ENCODE measurements at places on chromosomes 11 and 22.

GRCh38 chr11:121446752-121447156 is 5.4 kb upstream of the SORL1 start:
- peak; percentile 32 for DNase-seq

DNA sequence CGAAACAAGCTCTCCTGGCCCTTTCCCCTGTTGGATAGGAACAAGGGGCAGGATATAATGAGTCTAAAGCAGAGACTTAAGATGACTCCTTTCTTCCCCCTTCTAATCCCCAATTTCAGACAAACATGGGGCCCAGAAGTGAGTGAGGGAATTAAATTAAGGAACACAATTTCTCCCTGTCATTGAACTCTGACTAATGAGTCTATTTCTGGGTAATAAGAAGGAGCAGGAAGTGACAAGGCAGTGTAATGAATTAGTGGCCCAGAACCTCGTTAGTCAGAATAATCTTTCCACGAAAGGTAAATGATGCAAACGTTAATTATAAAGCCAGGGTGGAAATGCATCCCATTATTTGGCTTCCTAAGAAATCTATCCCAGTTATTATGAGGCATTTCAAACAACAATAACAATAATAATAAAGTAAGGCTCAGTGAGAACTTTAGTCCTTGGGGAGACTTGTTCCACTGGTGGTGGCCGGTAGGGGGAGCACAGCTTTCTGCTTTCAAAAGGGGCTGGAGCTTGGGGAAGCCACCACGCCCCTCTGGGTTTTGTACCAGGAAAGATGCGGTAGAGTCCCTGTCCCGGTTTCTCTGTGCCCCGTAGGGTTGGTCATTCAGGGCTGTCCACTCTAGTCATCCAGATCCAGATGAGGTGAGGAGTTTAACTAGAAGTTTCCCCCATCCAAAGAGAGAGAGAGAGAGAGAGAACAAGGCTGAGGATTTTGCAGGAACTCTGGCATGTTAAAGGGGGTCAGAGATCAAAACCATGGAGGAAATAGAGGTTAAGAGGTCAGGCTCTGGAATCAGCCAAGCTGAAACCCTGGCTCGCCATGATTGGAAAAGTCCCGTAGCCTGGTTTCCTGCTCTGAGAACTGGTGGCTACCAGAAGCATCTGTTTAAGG is 298.3 kb downstream of the NTM start:
- DNase-seq, result no peak

DNA sequence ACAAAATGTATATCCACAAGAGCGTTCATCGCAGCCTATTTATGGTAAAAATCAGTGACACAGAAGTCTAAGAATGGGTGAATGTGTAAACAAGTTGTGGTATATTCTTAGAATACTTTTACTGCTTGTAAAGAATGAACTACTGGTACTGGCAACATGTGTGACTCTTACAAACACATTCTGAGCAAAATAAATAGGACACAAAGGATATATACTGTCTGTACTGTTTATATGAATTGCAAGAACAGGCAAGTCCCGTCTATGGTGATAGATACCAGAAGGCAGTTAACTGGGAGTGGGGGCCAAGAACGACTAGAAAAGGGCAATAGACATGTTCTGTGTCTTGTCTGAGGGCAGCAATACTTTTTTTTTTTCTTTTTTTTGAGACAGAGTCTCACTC is 112.6 kb downstream of the TBC1D22A start:
- no peak for DNase-seq

GRCh38 chr11:118785362-118785761 is 5.6 kb downstream of the DDX6 start:
- DNase-seq, result no peak

DNA sequence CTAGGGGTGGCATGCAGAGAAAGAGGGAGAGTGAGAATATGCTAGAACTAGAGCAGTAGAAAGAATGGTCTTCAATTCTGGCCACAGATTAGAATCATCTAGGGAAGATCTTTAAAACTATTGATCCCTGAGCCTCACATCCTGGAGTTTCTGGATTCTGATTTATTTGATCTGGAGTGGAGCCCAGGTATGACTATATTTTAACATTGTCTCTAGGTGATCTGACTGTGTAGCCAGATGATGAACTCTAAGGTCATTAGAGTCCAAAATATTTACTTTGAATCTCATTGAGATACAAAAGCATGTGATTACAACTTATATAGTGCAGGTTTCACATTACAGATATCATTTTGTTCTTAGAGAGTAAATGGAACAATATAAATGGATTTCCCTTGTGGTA is 79.7 kb downstream of the FDX1 start:
- no peak for DNase-seq
